ENCODE measurements at places on chromosomes 3 and 15.

- DNase-seq: peak; percentile 84
Measured at GRCh38 chr3:34207002-34207401, 408.6 kb downstream of the PDCD6IP start.

GRCh38 chr15:73051807-73052652 lies at the start of gene NEO1:
TSS of gene NEO1 (plus strand) at chr15:73052463. CDS start at chr15:73052676, 213 bp downstream.
- peak; percentile 83 for DNase-seq

DNA sequence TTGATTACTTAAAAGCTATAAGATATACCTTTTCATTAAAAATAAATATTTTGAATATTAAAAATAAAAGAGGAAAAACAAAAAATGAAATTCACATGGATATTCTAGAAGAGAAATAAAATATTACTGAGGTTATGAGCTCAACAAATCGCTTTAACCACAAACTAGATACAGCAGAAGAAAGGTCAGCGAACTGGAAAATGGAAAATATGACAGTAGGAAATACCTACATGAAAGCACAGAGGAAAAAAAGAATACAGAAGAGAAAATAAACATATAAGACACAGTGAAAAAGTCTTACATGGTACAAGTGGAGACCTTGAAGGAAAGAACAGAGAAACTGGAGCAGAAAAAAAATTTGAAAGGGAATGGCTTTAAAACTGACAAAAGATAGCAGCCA lies 33.2 kb downstream of the SCAPER start:
- DNase-seq: no peak

DNA sequence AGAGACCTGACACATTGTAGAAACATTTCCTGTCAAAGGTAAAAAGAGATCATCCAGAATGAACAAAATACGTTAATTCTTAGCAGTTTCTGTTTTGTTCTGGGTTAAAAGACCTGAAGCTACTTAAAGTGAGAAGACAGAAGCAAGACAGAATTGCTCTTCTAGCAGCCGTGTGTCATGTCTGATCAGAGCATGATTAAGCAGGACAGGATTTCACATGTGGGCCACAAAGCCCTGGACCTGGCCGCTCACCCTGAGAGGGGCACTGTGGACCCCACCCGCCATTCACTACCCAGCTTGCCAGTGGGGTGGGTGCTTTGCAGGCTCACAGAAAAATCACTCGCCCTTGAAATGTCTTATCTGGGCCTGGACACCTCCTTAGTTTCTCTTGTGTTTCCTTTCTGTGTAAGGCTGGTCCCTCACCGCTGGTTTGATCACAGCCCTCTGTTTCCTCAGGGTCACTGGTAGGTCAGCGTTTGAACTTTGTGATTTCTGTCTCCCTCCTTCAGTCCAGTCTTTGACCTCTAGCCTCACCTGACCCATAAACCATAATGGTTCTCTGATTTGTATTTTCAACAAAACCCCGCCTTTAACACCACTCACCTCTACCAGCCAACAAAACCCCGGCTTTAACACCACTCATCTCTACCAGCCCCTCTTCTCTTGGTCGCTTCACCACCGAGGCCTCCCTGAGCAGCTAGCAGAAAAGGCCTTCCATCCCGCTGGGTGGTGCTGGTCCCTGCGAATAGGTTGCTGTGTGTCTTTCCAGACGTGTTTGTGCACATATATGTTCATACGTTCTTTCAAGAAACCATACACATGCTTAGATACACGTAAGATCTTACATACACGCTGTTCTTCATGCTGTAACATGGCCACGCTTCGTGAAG lies 185.0 kb downstream of the OR4M2 start:
- no peak for DNase-seq

DNA sequence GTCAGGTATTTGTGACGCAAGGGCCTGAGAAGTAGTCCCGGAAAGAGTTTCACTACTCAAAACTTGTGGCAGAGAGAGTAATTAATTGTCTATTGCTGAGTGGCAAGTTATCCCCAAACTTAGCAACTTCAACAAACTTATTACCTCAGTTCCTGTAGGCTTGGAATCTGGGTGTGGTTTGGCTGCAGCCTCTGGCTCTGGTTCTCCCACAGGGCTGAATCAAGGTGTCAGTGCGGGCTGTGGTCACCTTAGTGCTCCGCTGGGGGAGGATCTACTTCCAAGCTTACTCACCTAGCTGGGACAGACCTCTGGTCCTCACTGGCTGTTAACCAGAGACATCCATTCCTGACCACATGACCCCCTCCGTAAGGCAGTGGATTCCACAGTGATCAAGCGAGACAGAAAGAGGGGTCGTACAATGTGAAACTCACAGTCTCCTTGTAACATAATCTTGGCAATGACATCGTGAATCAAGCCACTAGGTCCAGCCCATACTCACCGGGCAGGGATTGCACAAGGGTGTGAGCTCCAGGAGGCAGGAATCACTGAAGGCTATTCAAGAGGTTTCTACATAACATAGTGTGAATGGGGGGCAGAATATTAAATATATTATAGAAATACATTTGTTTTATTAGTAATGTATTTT lies 138.3 kb downstream of the RYR3 start:
- no peak for DNase-seq

DNA sequence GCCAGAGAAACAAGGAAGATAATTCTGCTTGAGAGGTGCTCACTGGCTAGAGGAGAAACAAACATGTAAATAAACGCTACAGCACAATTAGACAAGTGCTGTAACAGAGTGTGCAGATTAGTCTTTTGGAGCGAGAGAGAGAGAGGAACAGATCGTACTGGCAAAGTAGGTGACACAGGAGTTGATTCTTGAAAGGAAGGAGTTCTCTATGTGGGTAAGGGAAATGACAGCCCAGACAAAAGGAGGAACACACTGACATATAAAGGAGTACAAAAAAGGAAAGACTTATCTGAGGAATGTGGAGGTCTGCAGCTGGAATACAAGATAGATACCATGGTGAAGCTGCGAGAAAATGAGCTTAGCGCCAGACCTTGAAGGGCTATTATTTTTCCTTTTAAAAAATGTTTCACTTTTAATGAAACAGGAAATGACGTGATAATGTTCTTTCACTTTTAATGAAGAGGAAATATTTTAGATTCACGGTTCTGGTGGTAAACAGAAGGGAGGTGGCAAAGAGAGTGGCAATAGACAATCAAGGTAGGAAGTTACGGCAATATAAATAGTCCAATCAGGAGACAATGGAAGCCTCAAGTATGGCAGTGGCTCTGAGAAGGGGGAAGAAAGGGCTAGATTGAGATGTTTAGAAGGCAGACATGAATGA lies 202.9 kb downstream of the VPS13C start:
- no peak for DNase-seq

DNA sequence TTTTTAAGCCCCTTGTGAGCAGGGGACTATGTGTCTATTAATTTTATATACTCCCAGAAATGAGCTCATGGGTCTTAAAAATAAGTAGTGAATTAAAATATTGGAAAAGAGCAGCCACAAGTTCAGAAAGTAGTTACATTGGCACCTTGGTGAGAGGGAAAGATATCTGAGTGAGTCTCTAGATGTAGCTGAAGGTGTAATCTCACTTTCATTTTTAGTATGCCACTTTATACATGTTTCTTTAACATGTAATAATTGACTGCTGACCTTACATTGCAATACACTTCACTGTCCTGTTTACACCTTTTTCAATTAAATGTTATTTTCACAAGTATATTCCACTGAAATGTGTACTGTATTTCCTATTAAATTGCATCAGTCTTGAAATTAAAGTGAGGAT lies 12.1 kb upstream of the PAK6 start:
- no peak for DNase-seq

DNA sequence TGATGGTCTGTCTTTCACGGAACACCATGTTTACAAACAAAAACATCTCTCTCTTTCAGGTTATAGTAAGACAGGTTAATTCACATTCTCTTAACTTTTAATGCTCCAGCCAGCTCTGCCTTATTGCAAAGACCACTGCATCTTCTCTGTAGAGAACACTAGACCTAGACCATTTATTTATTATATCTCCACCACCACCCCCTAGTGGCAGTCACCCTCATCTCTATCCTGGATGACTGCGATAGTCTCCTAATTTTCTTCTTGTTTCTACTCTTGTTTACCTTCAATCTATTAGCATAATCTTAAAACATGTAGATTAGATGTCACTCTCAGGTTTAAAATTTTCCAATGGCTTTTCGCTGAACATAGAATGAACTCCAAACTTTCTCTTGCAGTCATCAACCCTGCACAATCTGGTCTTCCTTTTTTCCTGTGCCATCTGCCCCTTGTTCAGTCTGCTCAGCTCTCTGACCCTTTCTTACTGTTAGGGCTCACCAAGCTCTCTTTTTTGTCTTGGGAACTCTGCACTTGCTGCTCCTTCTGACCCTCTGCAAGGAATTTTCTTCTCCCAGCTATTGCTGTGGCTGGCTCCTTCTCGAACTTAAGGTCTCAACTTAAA lies 155.6 kb downstream of the SQOR start:
- peak; percentile 3 for DNase-seq

DNA sequence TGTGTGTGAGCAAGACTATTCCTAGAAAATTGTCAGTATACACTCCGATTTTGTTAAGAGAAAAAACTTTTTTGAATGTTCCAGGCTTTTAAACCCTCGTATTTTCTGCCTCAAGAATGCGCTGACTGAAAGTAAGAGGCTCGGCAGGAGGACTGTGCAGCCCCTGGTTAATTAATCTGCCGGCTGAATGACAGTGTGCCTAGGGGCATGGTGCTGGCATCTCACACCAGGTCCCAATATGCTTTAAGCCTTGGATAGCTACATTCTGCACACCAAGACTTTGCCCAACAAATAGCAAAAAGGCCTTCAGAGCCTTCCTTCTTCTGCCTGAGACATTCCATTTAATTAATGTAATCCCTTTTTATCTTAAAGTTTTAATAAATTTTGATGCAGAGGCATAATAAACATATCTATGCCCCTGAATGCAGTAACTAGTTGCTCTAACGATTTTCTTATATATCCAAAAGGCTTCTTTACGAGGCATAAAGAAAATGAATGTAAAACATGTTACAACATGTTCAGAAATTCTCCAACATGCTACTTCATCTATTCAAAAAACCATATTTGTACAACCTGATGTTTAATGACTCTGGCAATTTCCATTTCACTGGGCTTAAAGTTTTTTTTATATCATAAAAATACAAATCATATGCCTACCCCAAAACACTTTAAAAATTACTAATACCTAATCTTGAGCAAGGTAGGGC lies 37.9 kb downstream of the DPH6 start:
- no peak for DNase-seq

- DNase-seq: no peak
Measured at GRCh38 chr15:65307978-65308377, 3.5 kb downstream of the RNU5B-1 start.
